ENCODE measurements at places on chromosomes 12 and 14.
A peak's percentile ranks its signal among the peaks of the same experiment; 100 is the strongest.

DNA sequence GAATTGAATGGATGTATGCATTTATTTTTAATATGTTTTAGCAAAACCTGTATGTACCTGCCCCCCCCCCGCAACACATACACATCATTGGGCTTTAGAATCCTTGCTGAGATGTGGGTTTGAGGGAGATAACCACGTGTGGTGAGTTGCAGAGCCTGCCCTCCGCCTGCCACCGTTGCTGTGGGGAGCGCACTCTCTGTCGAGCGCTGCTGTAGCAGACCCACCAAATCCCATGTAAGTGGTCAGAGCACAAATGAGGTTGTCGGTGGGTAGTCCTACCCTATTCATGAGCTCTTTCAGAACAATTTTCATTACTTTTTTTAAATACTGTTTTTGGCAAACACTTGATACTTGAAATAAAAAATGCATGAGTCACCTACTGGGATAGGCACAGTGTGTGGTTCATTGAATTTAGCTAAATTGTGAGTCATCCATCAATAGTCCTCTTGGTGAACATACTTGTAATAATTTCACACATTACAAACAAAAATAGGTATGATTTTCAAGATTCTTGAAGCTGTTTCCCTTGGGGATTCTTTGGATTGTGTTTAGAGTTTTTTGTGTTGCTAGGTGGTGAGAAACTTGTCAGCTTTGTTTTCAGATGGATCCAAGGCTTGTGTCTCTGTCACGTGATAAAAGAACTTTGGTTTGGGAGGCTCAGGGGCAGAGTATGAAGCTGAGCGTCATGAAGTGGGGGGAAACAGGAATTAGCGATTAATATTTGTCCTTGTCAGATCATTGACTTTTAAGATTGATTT is 107.6 kb downstream of the PTCSC3 start:
- DNase-seq: no peak

GRCh38 chr14:21476523-21476924 is 235 bp downstream of the RAB2B start:
- peak; percentile 67 for DNase-seq

GRCh38 chr14:52793061-52793460 is 1.7 kb upstream of the GNPNAT1 start:
- no peak for DNase-seq

- DNase-seq: no peak
Measured at GRCh38 chr12:95966287-95966870, 23.2 kb downstream of the AMDHD1 start.

GRCh38 chr12:123164710-123165261 is 13.9 kb upstream of the PITPNM2 start:
- no peak for DNase-seq

Measured in NCI-H2029 treated with DMSO at 0.1 percent for 48 hours (cell line).